Smooth muscle cell of bladder (primary cell): ENCODE measurements at places on chromosomes 16 and 17. TPM values are rescaled to one million over a fixed set of nuclear protein-coding genes. Genes with fewer than 3 reads are reported as not detected.

Gene NHERF2
- 27.0 and 28.1 TPM in 2 replicates for total RNA-seq

Gene CCL5
- total RNA-seq = not detected in 2 replicates

Gene KPNA2
- total RNA-seq = 31.9 and 37.4 TPM in 2 replicates

Gene NEUROD2
- not detected in 2 replicates for total RNA-seq
